Substantia nigra (tissue), 51 donors: ENCODE measurements at places on chromosomes 5 and 9.

- no peak for DNase-seq
Observed at GRCh38 chr5:167565189-167565954, 726.1 kb upstream of the WWC1 start.

- no peak for DNase-seq
Observed at GRCh38 chr5:177233206-177233605, 70.3 kb downstream of the RAB24 start.

- peak; percentile 9 for DNase-seq
Observed at GRCh38 chr5:172106511-172107356, 81.3 kb downstream of the STK10 start.

GRCh38 chr5:149489605-149490037, 61.6 kb downstream of the CSNK1A1 start:
- no peak for DNase-seq

- DNase-seq, result no peak
Observed at GRCh38 chr9:106961623-106962022, 98.7 kb downstream of the ZNF462 start.

- no peak for DNase-seq
Observed at GRCh38 chr9:75023846-75024245, 4.2 kb downstream of the CARNMT1 start.

- DNase-seq, result no peak
Observed at GRCh38 chr5:178201927-178202235, 2.5 kb upstream of the HNRNPAB start.

- DNase-seq, result no peak
Observed at GRCh38 chr9:71990466-71990865, 69.9 kb downstream of the C9orf57 start.

DNA sequence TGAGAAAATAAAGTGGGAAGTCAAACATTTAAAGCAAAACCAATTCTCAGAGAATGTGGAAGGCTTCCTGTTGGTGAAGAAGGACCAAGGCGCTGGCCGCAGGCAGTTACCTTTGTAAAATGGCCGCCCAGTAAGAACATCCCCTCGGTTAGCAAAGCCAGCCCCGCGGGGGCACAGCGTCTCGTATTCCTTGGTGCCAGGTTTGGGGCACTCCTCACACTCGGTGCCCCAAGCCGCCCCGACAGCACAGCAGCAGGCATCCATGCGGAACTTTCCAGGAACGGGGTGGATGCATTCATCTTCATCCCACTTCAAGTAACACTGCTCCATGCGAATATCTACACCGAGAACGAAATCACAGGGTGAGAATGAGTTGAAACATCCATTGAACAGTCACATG, 192.8 kb downstream of the FBN2 start:
- no peak for DNase-seq

DNA sequence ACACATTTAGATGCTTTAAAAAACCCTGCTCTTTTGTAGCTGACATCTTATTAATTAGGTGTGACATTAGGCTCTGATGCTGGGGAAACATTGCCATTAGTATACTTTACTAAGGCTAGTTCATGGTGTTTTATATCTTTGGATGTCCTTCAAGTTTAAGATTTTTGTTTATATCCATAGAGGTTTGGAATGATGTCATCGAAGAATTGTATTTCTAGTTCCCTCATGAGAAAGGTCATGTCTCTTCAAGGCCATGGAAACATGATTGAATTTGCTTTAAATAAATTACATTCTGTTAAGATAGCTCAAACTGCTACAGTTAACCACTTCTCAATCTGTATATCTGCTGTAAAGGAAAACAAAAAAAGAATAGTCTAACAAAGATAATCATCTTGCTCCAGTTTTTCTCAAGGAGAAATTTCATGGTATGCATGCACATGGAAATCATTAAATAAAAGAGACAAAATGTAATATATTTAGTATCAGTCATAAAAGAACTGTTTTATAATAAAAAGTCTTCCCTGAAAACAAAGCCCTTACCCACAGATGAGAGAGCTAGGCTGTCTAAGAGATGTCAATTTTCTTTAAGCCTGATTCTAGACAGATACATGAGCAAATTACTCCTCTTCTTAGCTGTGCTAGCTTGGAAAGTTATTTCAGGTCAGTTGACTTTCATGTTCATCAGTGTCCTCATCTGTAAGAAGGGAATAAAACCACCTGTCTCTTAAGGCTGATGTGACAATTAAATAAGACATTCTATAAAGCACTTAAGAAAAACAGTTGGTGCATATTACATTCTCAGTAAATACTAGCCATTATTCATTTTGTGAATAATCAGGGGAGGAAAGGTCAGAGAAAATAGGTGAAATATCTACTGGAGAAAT, 25.0 kb upstream of the STARD4 start:
- DNase-seq, result no peak

GRCh38 chr5:151825445-151825844, 53.7 kb downstream of the G3BP1 start:
- DNase-seq, result peak; percentile 40

DNA sequence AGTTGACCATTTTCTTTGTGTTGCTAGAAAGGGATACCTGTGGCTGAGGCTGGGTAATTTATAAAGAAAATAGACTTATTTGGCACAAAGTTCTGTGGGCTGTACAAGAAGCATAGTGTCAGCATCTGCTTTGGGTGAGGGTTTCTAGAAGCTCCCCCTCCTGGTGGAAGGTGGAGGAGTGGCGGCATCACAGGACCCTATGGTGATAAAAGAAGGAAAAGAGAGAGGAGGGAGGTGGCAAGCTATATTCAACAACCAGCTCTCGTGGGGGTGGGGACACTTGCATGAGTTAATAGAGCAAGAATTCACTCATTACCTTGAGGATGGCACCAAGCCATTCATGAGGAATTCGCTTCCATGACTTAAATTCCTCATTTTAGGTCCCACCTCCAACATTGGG, 2041.4 kb upstream of the CDH9 start:
- DNase-seq, result no peak

GRCh38 chr5:167143716-167144115, 1147.7 kb upstream of the WWC1 start:
- no peak for DNase-seq
